CD4-positive, alpha-beta T cell treated with Interferon alpha-2 for 1 hour (primary cell): ENCODE measurements at places on chromosomes 12 and 14.

DNA sequence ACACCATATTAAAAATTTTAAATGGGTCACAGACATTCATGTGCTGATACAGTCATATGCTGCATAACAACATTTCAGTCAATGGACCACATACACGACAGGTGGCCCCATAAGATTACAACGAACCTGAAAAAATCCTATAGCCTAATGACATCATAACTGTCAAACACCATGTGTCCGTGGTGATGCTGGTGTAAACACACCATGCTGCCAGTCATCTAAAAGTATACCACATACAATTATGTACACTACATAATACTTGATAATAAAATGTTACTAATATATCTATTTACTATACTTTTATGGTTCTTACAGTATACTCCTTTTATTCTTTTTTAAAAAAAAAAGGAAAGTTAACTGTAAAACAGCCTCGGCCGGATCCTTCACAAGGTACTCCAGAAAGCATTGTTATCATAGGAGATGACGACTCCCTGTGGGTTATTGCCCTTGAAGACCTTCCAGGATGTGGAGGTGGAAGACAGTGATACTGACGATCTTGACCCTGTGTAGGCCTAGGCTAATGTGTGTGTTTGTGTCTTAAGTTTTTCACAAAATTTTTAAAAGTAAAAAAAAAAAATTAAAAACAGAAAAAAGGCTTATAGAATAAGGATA, 5.0 kb upstream of the TDG start:
- DNase-seq: no peak

- DNase-seq: no peak
Observed at GRCh38 chr12:100289038-100289437, 22.1 kb downstream of the SCYL2 start.

DNA sequence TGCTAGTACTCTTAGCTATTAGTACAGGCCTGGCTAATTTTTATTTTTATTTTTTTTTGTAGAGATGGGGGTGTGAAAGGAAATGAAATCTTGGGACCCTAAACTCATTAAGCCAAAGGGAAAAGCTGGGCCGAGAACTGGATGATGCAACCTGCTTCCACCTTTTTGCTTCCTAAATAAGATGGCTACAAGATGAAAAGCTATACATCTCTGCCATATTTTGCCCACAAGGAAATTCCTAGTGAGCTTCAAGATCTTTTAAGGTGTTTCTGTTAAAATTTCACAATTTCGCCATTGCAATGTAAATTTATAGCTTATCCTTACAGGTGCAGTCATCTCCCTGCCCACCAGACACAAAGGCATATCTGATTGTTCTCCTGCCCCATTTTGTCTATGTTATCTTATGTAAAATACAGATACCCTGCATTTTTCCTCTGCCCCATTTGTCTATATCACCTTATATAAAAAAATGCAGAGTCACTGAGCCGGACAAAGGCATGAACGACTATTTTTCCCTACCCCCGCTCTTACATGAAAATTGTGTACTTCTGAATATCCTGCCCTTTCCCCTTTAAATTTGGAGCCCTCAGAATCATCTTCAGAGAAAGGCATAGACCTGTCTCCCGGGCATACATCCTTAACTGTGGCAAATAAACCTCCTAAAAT, 112.0 kb upstream of the SLC38A2 start:
- no peak for DNase-seq

DNA sequence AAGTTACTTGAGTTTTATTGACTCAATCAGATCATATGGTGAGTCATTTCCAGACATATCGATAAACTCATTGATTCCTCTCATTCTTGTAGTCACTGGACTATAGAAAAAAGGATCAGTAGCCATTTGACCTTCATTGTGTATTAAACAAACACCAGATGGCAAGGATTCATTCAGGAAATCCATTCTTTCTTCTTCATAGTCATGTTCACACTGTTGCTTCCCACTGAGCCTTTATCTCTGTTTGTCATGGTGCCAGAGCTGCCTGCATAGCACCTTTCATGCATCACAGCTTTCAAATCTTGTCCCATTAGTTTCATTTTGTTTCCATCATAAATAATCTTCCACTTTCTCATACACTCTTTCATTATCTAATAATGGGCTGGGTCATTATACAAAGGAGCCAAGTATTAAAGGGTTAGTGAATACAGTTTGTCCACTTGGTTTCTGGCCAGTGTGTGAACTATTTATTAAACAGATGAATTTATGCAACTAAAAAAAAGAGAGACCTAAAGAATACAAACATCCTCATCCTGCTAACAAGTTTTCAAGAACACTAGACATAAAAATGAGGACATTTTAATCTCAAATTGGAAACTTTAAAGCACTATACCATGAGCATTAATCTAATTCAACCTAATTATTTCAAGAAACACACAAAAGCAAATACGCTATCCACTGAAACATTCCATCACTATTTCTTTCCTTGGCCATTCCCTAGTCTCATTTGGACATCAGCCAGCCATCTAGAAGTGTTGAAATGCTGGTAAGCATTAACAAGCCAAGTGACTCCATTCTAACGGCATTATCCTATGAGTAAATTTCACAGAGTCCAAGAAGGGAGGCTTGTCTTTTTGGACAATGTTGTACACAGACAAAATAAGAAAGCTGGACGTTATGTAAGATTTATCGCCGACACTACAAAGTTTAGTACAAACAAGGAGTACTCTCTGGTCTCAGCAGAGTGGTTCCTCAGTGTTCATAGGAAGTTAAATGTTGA, 476.5 kb downstream of the FOXG1 start:
- no peak for DNase-seq

- DNase-seq: no peak
Observed at GRCh38 chr14:69046476-69046860, 67.4 kb upstream of the ACTN1 start.

- DNase-seq: no peak
Observed at GRCh38 chr14:57981817-57982560, 116.1 kb upstream of the SLC35F4 start.

GRCh38 chr14:64721899-64722298, 17.7 kb downstream of the PLEKHG3 start:
- no peak for DNase-seq

DNA sequence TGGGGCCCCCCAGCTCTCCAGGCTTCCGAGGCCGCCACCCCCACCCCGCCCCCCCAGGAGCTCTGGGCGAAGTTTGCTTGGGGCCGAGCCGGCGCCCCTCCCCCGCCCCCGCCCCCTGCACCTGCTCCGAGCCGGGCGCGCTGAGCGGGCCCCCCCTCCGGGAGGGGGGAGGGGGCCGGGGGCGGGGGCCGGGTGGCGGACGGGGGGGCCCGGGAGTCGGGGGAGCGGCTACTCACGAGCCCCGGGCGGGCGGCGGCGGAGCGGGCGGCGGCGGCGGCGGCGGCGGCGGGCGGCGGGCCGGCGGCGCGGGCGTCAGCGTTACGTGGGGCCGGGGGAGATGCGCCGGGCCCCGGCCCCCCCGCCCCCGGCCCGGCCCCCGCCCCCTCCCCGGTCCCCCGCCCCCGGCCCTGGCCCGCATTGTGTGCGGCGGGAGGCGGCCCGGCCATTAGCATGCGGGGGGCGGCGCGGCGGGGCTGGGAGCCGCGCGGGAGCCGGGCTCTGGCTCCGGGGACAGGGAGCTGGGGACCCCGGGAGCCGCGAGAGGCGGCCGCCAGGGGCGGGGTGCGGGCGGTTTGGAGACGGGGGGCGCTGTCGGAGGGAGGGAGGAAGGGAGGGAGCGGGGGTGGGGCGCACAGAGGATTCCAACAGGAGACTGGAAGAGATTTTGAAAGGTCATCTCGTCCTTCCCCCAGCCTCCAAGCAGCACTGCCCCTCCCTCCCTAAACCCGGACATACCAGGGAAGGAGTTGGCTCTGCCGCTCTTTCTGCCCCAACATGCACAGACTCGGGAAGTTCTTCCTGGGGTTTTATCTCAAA, at the start of gene ZNF219:
Gene ZNF219, minus strand, starts transcription at position 580 of the 816 bp plus-strand sequence. CDS start 5,064 bp downstream, outside the sequence.
- DNase-seq: peak; percentile 63

- no peak for DNase-seq
Observed at GRCh38 chr14:69999261-69999674, 120.1 kb downstream of the SMOC1 start.

- DNase-seq: no peak
Observed at GRCh38 chr12:47576289-47576945, 129.4 kb downstream of the RPAP3 start.

- DNase-seq: no peak
Observed at GRCh38 chr12:60872219-60872618, 1276.4 kb downstream of the SLC16A7 start.

GRCh38 chr12:83477696-83478095, 791.0 kb downstream of the TMTC2 start:
- DNase-seq: no peak

GRCh38 chr14:90368946-90369721, 27.7 kb upstream of the CALM1 start:
- DNase-seq: peak; percentile 60

DNA sequence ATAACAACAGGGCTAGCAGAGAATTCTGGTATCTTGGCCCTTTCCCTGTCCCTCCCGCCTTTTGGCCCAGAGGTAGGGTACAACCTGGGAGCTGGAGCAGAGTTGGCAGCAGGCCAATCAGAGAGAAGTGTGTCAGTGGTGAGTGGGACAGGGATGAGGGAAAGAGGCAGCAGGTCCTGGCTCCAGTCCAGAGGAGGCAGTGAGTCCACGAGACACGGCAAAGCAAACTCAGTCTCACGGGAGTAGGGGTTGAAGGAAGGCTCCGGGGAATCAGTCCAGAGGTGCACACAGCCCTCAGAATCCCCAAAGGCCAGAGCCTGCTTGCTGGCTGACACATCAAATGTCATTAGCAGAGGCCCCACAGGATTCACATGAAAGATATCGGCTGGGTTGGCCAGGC, 7.3 kb downstream of the PAN2 start:
- DNase-seq: no peak

DNA sequence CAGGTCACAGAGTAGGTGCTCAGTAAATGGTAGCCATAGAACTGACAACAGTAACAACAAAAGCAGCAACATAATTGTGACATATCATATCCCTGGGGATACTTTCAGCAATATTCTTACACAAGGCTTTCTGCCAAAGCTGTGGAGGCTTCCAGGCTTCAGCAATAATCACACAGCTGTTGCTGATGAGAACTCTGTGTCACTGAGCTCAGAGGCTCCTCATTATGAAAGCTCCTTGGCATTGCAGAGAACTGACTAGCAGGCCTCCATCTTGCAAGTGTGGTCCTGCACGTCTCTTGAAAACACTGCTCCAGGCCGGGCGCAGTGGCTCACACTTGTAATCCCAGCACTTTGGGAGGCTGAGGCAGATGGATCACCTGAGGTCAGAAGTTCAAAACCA, 97.3 kb upstream of the BTG1 start:
- no peak for DNase-seq

DNA sequence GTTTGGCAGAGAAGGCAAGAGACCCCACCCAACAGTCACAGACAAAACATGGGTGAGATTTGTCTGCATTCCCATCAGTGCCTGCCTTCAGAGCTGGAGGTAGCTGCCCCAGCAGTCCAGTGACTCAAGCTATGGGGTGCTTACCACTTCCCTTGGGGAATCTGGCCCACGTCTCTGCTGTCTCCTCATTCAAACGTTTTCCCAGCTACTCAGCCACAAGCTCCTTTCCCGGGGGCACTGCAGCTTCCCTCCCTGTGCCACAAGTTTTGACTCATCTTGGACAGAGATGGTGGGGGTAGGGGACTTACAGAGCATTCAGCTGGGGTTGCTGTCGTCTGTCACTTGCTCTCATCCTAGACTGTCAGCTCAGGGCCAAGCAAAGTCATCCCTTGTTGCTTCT, 66.6 kb downstream of the FBXL14 start:
- DNase-seq: no peak

GRCh38 chr12:80794551-80794950, 77.8 kb downstream of the MYF5 start:
- DNase-seq: no peak

DNA sequence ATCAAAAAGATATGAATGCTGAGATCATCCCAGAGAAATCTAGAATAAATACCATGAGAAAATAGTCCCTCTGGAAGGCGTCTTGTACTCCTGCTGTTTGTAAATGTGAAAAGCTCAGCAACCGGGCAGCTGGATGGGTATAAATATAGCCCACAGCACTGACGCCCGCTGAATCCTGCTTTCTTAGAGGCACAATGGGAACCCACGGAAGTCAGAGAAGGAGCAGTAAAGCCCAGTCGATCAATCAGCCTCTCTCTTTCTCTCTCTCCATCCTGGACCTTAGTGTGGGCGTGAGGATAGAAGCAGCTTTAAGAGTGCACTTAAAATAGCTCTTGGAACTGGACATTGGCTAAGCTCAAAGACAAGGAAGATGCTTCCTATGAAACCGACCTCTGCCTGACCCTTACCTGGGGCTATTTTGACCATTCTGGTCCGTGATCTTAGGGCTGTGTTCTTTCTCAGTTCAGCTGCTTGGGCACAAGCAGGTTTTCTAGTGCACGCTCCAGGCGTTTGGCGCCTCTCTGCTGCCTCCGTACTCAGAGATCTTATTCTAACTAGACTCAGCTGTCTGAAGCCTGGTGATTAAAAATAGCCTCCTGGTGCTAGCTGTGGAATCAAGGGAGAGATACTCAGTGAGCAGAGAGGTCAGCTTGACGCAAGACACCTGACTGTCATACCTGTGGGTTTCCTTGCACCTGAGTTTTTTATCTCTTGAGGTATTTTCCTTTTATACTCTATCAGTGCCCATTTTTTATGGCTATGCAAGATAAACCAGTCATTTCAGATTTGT, 144.6 kb downstream of the ETV6 start:
- no peak for DNase-seq

DNA sequence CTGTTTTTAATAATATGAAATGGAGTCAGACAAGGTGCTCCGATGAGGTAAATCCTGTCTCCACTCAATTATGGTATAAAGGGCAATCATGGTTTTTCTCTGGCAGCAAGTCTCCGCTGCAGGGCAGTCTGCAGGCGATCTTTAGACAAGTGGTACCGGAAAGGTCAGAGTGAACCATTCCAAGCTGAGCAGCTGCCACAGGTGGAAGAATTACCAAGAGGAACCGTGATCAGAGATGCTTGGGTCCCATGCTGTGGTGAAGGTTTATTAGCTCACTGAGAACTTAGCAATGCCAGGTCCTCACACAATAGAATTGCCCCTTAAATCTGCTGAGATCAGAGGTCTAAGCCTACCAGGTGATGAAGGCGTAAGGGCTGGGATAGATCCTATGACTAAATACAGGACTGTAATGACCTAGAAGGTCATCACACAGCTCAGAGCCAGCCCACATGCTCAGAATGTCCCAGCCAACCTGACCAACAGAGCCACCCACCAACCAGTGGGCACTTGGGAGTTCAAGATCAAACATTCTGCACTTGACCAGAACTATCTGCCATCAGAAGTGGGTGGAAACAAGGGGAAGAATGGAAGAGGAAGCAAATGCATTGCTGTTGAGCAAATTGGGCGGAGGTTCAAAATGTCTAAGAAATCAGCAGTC, 175.2 kb upstream of the BCL2L14 start:
- DNase-seq: no peak

GRCh38 chr14:22428700-22429291, 160.2 kb downstream of the DAD1 start:
- no peak for DNase-seq

GRCh38 chr14:24694680-24695079, 60.7 kb upstream of the GZMB start:
- no peak for DNase-seq

- no peak for DNase-seq
Observed at GRCh38 chr12:30942936-30943335, 16.4 kb downstream of the TSPAN11 start.

GRCh38 chr12:48966177-48966895, 5.2 kb downstream of the WNT10B start:
- no peak for DNase-seq
